SW480 (cell line): ENCODE measurements at places on chromosomes 1 and 21.

GRCh38 chr21:40333731-40334130, 466.5 kb downstream of the PCP4 start:
- no peak for DNase-seq

DNA sequence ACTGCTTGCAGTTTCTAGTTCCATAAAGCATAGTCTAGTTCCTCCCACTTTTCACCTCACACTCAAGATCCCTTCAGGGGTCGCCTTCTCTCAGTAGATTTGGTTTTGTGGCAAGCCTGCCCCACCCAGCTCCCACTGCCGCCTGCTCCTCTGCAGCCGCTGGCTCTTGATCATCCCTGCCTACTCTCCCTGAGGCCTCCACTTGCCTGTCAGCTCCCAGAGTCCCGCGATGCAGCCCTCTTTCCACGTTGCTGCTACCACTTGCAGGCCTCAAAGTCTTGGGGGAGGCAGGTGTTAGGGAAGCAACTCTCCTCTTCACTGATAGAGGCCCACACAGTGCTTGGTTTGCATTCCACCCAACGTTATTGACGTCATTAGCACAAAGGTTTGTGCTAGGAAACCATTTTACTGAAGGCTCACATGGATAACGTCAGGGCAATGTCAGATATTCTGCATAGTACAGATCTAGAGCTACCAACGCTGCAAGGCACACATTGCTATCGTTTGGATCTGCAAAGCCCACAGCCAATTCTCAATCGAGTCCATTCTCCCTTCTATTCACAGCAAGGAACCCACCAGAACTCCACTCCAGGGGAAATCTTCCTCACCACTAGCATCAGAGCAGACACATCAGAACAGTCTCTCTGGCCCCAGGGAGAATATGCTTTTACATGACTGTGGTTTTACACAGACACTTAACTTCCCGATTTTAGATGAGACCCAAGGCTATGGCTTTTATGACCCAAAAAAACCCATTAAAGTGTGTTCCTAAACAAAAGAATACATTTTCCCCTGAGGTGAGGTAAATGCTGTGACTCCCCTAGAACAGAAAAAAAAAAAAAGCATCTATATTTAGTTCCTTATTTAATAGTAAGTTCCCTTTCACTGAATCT, 519.5 kb upstream of the CAMK1G start:
- DNase-seq: no peak

- DNase-seq: no peak
Observed at GRCh38 chr1:152043870-152044269, 7.1 kb upstream of the S100A11 start.

DNA sequence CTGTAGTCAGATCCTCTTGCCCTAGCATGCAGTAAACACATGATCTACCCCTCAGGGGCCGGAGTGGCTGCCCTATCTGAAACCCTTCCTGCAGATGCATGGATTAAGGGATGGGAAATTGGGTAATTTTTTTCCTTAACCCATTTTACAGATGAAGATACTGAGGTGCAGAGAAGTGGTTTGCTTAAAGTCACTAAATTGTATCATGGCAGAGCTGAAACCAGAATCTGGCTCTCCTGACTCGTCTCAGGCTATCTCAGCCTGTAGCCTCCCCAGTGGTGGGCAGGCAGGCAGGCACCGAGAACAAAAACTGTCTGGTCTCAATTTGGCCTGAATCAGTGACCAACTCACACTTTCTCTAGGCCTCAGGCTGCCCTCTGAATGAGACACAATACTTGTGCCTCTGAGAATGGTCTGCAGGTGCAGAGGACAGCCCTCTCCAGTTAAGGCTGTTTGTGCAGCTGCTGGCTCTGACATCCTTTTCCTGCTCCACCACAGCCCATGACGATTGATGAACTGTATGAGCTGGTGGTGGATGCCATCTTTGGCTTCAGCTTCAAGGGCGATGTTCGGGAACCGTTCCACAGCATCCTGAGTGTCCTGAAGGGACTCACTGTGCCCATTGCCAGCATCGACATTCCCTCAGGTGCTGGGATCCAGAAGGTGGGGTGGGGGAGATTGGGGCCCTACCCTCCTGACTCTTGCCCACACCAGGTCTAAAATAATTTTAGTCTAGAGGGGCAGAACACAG, 1.5 kb downstream of the NAXE start:
- DNase-seq: no peak

GRCh38 chr1:58576727-58577653, at the start of gene TACSTD2:
Gene TACSTD2 (minus strand): TSS chr1:58577252. CDS start chr1:58577156, 96 bp downstream.
- DNase-seq: peak; percentile 69

DNA sequence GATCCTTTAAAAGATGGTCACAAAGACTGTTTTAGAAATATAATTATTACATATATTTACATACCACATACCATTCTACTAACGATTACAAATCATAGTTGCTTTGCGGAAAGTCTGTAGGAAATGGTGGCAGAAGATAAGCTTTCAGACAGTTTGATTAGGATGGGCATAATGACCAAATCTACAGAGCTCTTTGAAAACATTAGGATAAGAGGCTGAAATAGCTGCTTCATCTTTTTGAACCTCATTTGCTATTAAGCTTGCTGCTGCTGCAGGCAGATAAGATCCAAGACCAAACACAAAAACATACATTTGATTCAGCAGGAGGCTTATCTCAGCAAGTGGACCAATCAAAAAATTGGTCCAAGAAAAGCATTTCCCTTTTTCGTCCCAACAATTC, 47.1 kb downstream of the DDAH1 start:
- no peak for DNase-seq

DNA sequence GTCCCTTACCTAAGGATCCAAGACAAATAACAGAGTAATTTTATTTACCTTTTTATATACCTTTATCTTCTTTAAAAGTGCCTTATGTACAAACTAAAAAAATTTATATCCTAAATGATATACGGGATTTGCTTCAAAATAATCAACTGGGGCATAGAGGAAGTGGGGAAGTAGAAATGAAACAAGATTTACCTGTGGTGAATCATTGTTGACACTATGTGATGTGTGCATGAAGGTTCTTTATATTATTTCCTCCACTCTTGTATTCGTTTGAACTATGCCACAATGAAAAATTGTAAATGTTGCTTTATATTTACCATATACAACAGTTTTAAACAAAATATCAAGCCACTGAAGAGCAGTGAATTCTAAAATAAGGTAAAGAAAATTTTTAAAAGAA, 13.0 kb downstream of the RGS7 start:
- DNase-seq: no peak

DNA sequence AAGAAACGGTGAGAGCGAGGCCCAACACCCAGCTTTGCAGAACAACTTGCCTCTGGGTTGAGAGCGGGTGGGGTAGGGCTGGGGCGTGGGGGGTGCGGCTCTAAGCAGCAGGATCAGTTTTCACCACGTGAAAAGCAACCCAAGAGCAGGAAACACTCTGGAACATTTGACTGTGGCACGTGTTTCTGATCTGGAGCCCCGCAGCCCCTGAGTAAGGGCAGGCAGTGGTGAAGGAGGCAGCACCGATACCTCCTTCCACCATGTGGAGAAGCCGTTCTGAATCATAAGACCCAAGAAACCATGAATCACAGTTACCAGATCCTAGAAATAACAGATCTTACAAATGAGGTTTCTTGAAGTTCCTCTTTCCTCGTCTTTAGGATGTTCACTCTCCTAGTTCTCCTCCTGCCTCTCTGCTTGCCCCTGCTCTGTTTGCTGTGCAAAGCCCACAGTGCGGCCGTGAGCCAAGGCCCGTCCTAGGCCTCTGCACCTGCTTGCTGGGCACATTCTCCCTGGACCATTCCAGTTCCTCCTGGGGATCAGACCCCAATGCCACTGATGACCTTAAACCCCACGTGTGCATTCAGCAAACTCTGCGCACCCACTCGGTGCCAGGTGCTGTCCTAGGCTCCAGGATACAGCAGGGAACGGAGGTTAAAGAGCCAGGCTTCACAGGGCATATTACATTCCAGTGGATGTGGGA, 31.9 kb downstream of the SLC1A7 start:
- DNase-seq: no peak

GRCh38 chr1:7898962-7899361, 41.7 kb downstream of the TNFRSF9 start:
- DNase-seq: no peak

GRCh38 chr1:235129774-235130570, 1.3 kb upstream of the TOMM20 start:
- DNase-seq: no peak

DNA sequence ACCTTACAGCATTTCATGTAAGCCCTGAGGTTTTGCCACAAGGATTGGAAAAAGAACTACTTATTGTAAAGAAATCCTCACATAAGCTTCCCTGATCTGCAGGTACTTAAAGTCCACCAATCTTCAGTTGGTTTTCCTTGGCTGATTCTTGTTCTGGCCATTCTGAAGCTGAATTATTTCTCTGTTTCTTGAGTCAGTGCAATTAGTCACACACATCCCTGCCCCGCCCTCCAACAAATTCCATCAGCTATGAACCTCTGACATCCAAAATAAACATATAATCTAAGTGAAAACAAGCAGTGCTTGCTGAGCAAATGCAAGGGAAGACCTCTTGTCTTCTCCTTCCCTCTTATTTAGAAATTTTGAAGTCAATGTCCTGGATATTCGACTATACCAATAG, 8.2 kb upstream of the FNDC7 start:
- DNase-seq: peak; percentile 36

- DNase-seq: no peak
Observed at GRCh38 chr1:181517181-181517875, 34.0 kb downstream of the CACNA1E start.

GRCh38 chr1:67439277-67440029, 9.3 kb upstream of the SERBP1 start:
- no peak for DNase-seq

- no peak for DNase-seq
Observed at GRCh38 chr21:16608209-16608830, 878.5 kb downstream of the USP25 start.

DNA sequence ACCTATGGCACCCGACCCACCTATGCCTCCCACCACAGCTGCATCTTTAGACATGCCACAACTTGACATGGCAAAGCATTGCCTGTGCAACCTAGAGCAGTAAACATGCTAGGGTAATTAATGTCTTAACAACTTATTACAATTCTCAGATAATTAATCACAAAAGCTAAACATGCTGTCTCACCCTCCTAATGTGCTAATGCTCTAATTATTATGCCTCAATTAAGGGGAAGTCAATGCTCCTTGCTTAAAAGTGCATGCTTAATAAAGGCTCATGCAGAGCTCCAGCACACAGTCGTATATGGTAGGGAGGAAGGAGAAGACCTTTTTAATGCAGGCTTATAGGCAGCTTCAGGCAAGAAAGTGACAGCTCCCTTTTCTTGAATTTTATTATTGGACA, 396.0 kb downstream of the SEC16B start:
- no peak for DNase-seq

GRCh38 chr1:210800756-210801155, 333.2 kb downstream of the KCNH1 start:
- no peak for DNase-seq

DNA sequence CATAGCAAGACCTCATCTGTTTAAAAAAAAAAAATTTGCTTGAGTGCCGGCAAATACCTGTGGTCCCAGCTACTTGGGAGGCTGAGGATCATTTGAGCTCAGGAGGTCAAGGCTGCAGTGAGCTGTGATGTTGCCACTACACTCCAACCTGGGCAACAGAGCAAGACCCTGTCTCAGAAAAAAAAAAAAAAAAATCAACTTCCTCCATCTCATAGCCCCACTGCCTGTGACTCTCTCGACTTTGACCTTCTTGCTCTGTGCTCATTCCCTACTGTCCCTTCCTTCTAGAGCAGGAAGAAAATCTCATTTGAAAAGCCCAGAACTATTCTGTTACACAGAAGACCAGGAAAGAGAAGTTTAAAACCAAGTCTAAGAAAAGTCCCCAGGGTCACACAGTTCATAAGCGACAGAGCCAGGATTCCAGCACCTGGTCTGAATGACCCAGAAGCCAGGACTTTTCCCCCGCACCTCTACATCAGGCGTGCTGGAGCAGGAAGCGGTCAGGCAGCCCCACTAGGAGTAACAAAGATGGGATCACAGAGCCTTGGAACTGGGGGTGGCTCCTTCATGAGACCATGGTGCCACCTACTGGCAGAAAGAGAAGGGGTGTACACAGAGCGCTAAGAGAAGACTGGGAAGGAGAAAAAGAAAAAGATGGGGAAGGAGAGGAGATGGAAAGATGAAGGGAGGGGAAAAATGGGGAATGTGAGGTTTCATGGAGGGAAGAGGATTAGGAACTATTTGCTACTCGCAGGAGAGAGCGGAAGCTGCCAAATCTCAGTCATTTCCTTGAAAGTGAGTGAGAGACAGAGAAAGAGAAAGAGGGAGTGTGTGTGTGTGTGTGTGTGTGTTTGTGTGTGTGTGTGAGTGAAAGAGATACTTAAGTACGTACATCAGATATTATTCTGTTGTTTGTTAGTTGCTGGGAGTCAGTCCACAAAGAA, 3.1 kb upstream of the P3R3URF start:
- DNase-seq: peak; percentile 88

- DNase-seq: no peak
Observed at GRCh38 chr1:154316704-154317103, 4.2 kb upstream of the AQP10 start.

DNA sequence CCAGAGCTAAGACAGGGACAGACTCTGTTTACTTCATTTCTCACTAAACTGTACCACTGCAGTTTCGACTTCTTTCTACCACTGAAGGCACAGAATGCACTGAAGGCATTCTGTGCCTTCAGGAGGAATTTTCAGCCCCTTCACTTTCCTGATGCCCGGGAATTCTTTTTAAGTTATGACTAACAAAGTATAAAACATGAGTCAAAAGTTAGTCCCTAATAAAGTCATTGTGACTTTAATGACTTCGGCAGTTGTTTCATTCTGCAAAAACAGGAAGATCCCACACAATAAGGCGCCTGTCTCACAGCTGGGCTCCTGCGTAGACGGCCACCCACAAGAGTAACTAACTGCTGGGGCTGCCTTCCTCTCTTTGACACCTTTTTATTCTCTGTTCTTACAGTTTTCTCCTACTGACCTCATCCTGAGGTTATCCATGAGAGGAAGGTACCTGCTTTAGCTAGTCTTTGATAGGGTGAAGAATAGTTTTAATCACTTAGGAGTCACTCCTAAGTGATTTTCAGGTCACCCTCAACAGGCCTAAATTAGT, 183.9 kb upstream of the SGIP1 start:
- peak; percentile 38 for DNase-seq

GRCh38 chr21:19228226-19228625, 824.6 kb upstream of the TMPRSS15 start:
- peak; percentile 81 for DNase-seq

DNA sequence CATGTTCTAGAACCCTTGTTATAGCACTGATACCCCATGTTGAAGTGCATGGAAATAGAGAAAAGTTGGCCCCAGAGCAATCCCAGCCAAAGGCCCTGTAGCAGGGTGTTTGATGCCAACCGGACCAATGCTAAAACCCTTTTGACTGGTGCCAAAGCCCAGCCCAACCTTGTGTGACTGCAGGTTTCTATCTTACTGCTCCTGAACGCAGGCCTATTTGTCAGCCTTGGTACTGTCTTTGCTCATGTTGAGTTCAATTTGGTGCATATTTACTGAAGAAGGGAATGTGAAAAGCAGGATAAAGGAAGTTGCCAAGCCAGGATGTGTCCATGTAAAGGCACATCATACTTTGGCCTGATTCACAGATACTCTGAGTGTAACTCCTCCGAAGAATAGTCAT, 51.7 kb upstream of the NFASC start:
- DNase-seq: no peak

GRCh38 chr21:33116676-33117075, 46.7 kb downstream of the OLIG1 start:
- no peak for DNase-seq

- no peak for DNase-seq
Observed at GRCh38 chr1:78830321-78830720, 176.2 kb downstream of the ADGRL4 start.

GRCh38 chr1:22584001-22584562, 20.8 kb downstream of the EPHA8 start:
- no peak for DNase-seq
